ENCODE measurements at places on chromosomes 1 and 21.

DNA sequence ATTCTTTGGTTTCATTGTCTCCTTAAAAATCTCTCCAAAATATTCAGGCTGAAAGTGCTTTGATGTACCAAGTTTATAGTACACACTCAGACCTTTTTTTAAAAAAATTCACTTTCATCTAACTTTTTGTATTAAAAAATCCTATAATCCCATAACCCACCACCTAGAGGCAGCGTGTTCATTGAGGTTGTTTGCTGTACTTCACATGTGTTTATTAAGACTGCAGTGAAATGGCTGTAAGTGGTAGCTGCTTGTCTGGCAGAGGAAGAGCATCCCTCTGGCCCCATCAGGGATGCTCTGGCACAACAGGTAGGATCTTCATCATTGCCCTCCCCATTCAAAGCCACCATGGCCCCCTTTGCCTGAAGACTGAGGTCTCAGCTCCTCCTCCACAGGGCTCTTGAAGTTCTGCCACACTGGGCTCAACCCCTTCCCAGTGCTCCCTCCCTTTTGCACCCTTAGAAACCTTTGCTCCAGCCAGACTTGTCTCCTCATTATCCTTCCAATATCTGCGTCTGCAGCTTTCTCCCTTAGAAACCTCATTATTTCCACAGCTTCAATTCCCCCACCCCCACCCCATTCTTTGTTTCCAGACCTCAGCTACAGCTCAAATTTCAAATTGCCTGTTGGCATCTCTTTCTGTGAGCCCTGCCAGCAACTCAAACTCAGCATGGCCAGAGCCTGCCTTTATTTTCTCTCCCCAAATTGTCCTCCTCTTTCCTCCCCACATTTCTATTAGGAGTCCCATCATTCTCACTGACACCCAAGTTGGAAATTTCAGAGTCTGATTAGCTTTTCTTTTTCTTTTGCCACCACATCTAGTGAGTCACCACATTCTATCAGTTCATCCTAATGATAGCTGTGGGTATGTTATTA, 369.6 kb upstream of the USP24 start:
- no peak for DNase-seq

- DNase-seq: no peak
These were observed 2.1 kb downstream of the CDC7 start for GRCh38 chr1:91502672-91503184.

DNA sequence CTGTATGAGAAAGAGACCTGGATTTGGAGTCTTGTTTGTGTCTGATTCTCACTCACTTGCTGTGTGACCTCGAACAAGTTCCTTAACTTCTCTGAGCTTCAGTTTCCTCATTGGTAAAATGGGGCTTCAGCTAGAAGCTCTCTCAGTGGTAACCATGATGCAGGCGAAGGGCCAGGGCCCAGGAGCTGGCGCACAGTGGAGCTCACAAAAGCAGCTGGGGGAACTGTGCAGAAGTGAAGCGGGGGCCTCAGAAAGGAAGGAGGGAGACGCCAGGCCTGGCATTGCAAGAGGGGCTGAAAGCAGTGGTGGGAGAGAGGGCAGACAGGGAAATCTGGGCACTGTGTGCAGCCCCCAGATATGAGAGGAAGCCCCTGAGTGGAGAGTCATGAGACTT, 88.9 kb upstream of the RUNX3 start:
- DNase-seq: no peak

GRCh38 chr1:53219711-53220110, 723 bp downstream of the CZIB start:
- DNase-seq: no peak

DNA sequence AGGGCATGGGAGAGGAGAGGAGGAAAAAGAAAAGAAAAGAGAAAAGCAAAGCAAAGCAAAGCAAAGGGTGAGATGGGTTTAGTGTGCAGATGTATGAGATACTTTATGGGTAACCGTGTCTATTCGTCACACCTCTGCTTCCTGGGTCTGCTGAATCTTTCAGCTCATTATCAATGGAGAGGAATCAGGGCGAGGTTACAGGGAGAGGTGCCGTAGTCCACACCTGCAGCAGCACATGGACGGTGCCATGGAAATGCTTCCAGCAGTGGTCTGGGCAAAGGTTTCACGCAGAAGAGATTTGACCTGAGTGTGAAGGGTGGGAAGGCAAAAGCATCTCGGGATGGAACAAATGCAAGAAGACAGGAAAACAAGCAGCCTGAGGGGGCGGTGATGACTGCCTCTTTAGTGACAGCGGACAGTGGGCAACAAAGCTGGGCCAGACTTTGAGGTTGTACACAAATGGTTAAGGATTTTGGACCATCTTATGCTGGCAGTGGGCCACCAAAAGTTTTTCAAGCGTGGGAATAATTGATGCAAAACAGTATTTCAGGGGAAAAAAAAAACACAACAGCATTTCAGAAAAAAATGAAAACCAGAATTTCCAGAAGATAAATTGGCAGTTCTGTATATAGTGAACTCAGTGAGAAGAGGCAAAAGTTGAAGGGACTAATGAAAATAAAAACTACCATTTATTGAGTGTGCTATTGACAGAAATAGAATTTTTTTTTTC, 19.5 kb upstream of the SRP9 start:
- no peak for DNase-seq

- no peak for DNase-seq
These were observed 218.3 kb upstream of the HOOK1 start for GRCh38 chr1:59596432-59596831.

Data from amniotic stem cell (primary cell).